NCI-H1694 treated with DMSO at 0.1 percent for 48 hours (cell line): ENCODE measurements at places on chromosomes 4 and X.

DNA sequence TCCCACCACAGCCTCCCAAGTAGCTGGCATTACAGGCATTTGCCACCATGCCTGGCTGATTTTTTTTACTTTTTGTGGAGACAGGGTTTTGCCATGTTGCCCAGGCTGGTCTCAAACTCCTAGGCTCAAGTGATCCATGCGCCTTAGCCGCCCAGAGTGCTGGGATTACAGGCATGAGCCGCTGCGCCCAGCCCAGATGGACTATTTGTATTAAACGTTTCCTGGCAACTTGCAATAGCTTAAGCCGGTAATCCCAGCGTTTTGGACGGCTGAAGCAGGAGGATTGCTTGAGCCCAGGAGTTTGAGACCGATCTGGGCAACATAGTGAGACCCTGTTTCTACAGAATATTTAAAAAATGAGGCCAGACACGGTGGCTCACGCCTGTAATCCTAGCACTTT is 18.4 kb downstream of the UBE2K start:
- no peak for DNase-seq

GRCh38 chr4:74663631-74664030 is 130.7 kb downstream of the BTC start:
- no peak for DNase-seq

DNA sequence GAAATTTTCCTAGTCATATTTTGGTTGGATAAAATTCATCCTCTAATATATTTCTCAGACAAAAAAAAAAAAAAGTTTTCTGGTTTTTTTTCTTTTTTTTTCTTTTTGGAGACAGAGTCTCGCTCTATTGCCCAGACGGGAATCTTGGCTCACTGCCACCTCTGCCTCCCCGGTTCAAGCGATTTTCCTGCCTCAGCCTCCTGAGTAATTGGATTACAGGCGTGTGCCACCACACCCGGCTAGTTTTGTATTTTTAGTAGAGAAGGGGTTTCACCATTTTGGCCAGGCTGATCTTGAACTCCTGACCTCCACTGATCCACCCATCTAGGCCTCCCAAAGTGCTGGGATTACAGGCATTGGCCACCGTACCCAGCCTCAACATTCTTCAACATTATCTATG is 432.7 kb upstream of the PABPC4L start:
- no peak for DNase-seq

DNA sequence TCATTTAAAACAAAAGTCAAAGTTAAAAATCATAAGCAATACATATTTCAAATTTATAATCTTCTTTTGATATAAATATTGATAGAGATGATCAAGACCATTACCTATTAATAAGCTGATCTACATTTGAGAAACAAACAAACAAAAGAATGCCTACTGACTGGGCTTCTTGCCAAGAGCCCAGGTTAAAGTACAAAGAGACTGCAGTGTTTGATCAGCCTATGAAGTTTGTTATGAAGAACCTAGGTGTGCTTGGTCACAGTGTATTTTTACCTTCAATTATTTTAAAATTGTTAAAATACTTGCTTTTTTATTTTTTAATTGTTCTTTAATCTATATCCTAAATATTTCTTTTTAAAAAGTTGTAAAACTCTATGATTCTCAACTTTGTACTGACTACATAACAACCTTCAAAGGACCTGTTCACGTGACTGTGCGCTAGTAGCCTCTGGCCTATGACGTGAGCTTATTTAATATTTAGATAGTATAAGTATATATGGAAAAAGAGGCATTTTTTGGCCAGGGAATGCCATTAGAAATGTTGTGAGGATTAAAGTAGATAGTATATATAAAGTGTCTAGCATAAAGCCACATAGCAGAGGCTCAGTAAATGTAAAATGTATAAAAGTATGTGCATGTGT is 11.4 kb upstream of the SLC39A8 start:
- no peak for DNase-seq

- no peak for DNase-seq
These were observed 12.1 kb downstream of the PJA1 start for GRCh38 chrX:69153060-69153730.
